Left ventricle myocardium superior (tissue), 1 donor: ENCODE measurements at places on chromosomes 1 and 21. TPM values are rescaled to one million over a fixed set of nuclear protein-coding genes. Genes with fewer than 3 reads are reported as not detected.

DNA sequence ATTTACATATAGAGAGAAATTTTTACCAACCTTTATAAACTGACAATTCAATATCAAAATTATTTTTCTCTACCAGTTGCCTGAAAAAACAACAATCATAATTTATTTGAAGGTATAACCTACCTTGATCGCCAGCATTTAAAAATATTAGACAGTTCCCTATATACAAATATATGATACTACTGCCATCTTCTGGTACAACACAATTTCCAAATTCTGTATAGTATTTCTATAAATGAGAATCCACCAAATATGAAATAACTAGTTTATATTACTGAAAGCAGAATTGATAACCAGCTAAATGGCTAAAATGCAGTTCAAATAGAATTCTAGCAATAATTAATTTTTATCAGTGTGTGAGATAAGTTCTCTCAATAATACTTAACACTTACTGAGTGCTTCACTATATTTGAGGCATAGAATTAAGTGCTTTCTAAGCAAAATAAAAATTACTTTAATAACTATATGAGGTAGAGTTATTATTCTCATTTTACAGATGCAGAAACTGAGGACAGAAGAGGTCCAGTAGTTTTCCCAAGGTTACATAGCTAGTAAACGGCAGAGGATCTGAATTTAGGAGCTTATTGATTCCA, 75.6 kb downstream of the PIGK start:
- DNase-seq, result no peak

LINGO4 gene
- total RNA-seq, result 0.67 TPM

- DNase-seq, result no peak
These were observed 25.6 kb upstream of the WNT4 start for GRCh38 chr1:22168412-22168973.

GRCh38 chr1:147567594-147568381, 26.5 kb downstream of the BCL9 start:
- no peak for DNase-seq

DNA sequence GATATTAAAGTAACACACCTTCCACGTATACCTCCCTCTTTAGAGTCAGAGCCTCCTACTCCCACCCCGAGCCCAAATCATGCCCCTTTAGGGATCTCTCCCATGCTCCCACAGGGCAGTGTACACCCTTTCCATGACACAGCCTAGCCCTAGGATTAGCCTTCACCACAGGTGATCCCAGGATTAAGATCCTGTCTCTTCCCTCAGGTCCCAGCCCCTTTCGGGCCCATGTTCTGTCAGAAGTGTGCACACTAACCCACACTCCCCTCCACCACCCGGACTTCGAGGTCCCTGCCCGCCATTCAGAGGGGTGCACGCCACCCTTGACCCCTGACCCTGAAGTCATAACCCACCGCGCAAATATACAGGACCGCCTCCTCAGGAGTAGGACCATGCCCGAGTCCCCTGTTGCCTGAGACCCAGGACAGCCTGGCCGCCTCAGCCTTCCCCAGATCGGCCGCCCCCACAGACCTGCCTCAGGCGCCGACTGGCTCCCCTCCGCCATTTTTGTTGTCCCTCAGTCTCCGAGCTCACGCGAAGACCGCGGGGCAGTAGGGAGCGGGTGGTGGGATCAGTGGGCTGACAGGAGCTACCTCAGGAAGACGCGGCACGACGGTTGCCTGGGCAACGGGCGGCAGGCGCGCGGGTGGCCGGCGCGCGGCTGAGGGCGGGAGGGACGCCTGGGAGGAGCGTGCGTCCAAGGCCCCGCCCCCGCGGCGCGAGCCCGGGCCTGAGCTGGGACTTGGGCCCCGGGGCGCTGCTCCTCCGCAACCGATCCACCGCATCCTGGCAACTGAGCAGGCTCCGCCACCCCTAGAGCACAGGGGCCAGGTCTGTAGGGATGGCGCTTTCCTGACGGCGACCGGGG, at the start of gene AGBL4:
TSS of gene AGBL4 (minus strand) at position 663 of the 868 bp plus-strand sequence.
- DNase-seq, result peak; percentile 80

FCMR gene
- total RNA-seq, result 6.2 TPM

DNA sequence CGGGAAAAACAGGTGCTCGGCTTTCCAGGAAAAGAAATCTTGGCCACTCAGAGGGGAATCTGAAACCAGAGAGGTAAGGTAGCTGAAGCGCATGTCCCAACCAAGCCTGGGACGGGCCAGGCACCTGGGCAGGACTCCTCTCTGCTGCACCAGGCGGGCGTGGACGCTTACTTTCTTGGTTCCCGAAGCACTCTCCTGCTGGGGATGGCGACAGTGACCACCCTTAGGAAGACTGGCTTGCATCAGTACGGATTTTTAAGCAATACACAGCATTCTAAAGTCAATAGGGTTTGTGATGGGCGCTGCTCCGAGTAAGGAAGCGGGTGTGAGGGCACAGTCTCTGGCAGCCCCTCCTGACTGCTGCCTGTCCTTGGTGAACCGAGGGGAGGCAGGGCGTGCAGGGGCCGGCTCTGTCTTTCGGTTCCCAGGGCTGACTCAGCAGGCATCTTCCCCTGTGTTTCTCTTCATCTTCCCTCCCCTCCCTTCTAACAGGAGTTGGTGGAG, 74.9 kb upstream of the ANGPTL1 start:
- no peak for DNase-seq

- no peak for DNase-seq
These were observed 43.6 kb upstream of the ETV3 start for GRCh38 chr1:157181790-157182189.

GRCh38 chr1:35894183-35894582, 11.2 kb downstream of the AGO1 start:
- no peak for DNase-seq

MYOC gene
- 8.3 TPM for total RNA-seq

- no peak for DNase-seq
These were observed 171.6 kb downstream of the S1PR1 start for GRCh38 chr1:101408212-101409042.

TNFSF4 gene
- 0.40 TPM for total RNA-seq

NMNAT2 gene
- total RNA-seq, result 1.2 TPM

DNA sequence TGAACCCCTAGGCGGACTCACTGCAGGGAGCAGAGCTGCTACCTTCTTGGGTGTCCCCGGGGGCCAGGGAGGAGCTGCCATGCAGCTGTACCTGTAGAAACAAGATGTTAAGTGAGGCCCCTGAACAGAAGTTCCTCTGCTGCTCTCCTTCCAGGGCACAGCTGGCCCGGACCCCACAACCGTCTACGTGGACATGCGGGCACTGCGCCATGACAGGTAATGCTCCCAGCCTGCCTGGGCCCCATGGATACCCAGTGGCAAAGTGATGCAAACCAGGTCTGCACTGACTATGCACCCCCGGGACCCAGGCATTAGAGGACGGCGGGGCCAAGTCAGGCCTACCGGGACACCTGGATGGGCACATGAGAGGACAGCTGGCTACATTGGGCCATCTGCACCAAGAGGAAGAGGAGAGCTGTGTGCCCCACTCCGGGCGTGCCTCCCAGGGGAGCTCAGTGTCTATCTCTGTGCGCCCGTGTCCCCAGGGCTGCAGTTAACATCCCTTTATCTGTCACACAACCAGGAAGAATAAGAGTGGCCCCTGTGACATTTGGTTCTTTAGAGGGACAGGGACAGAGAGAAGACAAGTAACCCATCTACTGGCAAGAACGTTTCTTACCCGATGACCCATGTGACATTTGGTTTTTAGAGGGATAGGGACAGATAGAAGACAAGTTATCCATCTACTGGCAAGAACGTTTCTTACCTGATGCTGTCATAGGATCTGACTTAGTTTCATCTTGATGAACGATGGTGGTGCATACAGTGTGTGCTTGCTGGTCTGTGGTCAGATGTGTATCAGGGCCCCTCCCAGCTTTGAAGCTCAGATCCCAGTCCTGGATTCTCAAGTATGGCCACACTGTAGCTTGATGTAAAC, 44.1 kb downstream of the S100B start:
- no peak for DNase-seq

DNA sequence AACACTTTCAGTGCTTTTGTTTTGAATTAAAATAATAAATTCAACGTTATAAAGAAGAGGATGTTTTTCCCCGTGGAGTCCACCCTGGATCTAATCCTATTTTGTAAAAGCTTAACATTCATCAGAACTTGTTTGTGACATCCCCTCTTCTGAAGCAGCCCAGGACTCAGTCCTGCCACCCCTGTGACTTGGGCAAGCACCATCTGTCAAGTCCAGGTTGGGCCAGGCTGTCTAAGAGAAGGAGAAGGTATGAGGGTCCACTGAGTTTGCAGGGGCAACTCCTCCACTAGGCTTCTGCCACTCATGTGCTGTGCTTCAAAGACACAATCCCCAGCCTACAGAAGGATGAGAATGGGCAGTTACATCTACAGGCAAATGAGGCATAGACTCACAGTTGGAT, 59.7 kb downstream of the MT1HL1 start:
- no peak for DNase-seq

DNA sequence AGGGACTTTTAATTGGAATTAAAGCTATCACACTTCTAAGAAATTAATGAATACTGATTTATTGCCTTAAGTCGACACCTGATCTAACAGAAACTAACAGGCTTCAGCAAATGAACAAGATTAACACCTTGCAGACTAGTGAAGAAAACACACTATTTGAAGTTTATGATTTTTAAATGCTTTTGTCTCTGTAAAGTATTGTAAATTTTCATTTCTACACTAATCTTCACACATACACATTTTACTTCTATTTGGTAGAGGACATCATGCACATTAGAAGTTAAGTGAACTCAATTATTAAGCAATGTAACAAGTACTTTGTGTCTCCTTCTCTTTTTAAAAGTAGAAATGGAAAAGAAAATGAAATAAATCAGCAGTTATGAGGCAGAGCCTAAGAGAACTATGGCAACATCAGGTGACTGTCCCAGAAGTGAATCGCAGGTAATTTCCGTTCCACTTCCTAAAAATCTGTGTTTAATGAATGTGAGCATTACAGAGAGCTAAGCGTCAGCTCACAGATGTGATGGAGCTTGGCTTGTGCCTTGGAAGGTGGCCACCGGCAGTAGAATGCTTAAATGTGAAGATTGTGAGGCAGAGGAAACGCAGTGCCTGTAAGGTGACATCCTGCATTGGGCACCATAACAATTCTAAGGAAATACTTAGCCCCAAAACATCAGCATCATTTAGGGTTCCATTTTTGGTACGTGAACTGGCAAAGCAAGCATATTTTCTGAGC, 1.2 kb downstream of the PRMT2 start:
- DNase-seq, result no peak

GRCh38 chr1:185402930-185403329, 85.9 kb upstream of the IVNS1ABP start:
- DNase-seq, result no peak

SPAG17 gene
- not detected for total RNA-seq

- peak; percentile 84 for DNase-seq
These were observed 3.3 kb upstream of the LSM10 start for GRCh38 chr1:36400825-36401601.

DNA sequence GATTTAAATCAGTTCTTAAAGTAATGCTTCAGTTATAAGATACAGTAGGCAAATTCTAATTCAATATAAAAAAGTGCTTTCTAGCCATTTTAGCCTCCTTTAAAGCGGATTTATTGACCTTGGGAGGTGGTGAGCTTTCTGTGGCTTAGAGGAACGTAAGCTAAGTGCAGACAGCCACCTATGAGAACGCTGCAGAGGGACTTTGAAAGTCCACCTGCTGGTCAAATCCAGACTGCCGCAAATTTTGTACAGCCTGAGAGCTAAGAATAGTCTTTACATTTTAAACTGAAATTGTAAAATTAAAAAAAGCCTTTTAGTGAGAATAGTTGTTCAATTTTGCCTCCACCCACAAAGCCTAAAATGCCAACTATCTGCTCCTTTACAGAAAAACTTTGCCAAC, 67.0 kb upstream of the SSX2IP start:
- no peak for DNase-seq

- no peak for DNase-seq
These were observed 89.4 kb upstream of the PTBP2 start for GRCh38 chr1:96632045-96632664.

ITLN1 gene
- total RNA-seq, result 65.8 TPM

DNA sequence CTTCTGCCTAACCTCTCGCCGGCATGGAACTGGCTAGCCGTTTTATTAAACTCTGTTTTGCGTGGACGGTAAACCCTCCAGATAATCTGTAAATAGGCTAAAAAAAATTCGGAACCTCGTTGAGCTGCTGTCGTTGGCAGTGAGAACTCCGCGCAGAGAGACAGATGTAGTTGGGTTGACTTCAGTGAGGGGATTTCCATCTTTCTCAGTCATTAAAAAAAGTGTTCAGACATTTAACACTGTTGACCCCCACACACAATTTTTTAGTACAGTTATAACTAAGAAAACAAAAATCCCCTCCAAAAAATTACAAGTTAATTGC, 464 bp downstream of the PARK7 start:
- DNase-seq, result no peak

- no peak for DNase-seq
These were observed 1299.4 kb downstream of the NCAM2 start for GRCh38 chr21:22297575-22297974.
